ENCODE measurements at places on chromosomes 4 and X.

- no peak for DNase-seq
Measured at GRCh38 chr4:156378033-156378665, 424.5 kb upstream of the CTSO start.

GRCh38 chr4:40515398-40516293, 114.0 kb downstream of the RBM47 start:
- DNase-seq: no peak

- DNase-seq: no peak
Measured at GRCh38 chr4:81136161-81136905, 78.7 kb downstream of the PRKG2 start.

- DNase-seq: no peak
Measured at GRCh38 chrX:73562458-73562857, 539 bp upstream of the CHIC1 start.

DNA sequence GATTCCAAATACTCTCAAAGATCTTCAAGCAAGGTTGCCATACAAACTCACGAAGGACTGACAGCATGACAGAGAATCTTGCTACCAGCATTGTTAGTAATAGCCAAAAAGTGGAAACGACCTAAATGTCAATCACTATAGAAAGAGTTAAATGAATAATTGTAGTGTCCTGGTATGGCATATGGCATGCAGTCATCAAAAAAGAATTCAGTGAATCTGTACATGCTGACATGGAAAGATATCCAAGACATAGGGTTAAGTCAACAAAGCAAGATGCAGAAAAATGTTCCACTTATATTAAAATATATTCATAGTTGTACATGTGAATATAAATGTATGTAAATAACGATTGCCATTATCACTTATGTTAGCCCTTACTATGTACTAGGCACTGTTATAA, 37.6 kb downstream of the SRPX2 start:
- no peak for DNase-seq

Data from activated gamma-delta T cell treated with Interleukin-2 at 50 U/mL for 16 hours (primary cell).